Esophagus mucosa (tissue), 1 donor: ENCODE measurements at places on chromosomes 16 and 17. TPM values are rescaled to one million over a fixed set of nuclear protein-coding genes. Genes with fewer than 3 reads are reported as not detected.

GRCh38 chr17:10003705-10004104, 98.6 kb upstream of the RCVRN start:
- ATAC-seq, result no peak

- peak; percentile 56 for ATAC-seq
These were observed 6.6 kb downstream of the ABI3 start for GRCh38 chr17:49216953-49217650.

- no peak for ATAC-seq
These were observed 151.4 kb downstream of the KATNIP start for GRCh38 chr16:27701381-27701780.

DNA sequence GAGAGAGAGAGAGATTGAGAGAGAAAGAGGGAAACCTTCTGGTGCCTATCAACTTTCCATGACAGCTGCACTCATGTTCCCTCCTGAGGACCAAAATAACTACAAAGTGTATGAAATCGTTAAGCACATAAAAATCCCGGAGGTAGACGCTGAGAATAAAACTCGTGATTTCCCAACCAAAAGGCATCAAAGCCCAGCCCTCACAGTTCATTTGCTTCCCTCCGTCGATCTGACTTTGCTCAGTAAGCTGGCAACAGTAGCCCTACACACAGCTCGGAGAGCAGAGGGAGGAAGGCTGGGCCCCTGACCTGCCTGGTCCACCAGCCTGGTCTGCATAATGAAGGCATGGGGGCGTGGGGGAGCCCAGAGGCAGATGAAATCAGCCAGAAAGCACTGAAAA, 273.9 kb upstream of the ZFHX3 start:
- no peak for ATAC-seq

DNA sequence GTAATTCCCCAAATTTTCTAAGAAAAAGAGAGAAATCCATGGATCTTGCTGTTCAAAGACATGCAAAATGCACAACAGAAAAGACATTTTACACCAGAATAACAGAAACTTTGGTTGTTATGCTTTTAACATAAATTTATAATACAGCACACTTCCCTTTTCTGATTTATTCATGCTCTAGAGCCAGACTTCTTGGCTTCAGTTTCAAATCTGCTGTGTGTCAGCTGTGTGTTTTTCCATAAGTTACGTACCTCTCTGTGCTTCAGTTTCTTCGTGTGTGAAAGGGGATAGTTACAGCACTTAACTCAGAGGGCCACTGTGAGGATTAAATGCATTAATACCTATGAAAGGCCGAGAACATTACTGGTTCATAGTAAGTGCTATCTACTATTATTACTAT, 6.8 kb upstream of the CCL3L1 start:
- ATAC-seq, result no peak

DNA sequence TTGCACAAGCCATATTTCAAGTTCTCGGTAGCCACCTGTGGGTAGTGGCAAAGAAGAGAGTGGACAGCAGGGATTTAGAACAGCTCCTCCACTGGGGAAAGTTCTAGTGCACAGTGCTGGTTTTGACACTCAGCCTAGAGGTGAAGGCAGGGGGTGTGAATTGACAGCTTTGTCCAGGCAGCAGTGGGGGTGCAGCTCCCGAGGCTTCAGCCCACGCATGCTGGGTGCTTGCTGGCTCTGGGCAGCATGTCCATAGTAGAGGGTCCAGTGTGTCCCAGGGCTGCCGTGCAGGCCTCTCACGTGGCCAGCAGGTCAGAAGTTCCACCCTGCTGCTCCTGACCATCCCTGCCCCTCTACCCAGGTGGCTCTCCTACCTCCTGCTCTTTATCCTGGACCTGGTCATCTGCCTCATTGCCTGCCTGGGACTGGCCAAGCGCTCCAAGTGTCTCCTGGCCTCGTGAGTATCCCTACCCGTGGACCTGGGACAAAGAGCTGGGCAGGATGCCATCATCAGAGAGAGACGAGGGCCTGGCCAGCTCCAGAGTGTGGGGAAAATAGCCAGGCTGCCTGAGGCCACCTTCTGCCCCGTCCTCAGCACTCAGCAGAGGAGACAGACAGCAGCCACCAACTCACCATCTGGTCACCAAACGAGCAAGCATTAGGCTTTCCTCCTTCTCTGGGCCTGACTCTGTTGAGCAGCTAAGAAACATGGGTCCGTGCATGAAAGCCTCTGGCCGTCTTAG, 29.8 kb downstream of the TTYH2 start:
- no peak for ATAC-seq

GRCh38 chr17:61426482-61427304, 25.5 kb upstream of the TBX4 start:
- ATAC-seq, result no peak

DNA sequence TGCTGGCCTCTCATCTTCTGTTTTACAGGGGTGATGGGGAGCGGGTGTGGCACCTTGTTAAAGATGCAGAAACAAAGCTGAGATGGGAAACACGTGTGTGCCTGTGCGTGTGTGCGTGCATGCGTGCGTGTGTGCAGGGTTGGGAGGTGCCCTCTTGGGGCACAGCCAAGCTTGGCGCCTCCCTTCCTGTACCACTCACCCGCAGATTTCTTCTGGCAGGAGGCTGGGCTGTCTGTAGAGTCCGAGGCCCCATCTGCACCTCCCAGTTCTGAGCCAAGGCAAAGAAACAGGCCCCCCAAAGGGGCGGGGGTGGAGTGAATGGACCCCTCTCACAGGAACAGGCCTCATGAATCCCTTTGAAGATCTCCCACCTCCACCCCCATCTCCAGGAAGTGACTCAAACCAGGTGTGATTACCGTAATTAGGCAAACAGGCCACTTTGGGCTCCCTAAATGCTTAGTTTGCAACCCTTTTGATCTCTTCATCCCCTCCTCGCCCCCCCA, 20.9 kb downstream of the TNS4 start:
- peak; percentile 68 for ATAC-seq

- no peak for ATAC-seq
These were observed 72.6 kb upstream of the METRNL start for GRCh38 chr17:83006515-83007455.

DNA sequence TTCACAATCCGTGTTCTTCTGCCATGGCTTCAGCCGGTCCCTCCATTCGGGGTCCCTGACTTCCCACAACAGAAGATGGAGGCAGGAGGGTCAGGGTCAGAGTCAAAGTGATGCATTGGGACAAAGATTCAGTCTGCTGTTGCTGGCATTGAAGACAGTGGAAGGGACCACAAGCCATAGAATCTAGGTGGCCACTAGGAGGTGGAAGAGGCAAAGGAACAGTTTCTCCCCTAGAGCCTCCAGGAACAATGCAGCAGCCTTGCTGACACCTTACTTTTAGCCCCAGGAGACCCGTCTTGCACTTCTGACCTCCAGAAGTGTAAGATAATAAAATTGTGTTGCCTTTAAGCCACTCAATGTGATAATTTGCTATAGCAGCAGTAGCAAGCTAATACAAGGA, 55.9 kb downstream of the MFSD11 start:
- ATAC-seq, result peak; percentile 35

DNA sequence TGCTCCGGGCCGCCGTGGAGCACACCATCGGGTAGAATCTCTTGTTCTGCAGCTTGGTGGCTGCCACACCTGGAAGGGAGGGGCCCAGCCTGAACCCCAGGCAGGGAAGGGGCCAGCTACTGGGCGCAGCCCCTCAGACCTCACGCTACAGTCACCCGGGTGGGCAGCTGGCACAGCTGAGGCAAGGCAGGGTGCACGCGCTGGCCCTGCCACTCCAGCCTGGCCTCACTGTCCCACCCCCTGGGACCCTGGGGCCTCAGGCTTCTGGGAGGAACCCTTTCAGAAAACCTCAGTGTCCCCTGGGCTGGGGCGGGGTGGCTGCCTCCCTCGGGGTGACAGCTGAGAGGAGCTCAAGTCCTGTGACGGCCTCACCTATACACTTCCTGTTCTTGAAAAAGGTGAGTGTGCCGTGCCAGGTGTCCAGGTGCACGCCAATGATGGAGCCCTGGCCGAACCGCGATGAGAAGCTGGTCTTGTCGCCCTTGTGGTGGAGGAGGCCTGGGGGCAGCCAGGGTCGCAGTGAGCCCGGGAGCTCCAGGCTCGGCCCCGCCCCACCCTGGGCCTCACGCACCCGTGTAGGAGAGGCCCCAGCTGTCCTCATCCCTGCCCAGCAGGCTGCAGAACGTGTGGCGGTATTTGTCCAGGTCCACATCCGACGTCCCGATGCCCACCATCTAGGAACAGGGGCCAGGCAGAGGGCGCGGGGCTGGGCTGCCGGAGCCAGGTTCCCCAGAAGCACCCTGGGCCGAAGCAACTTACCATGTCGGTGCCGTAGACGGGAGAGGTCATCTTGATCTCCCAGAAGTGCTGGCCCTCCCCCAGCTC, 4.7 kb upstream of the MRPS34 start:
- no peak for ATAC-seq

GRCh38 chr16:56363181-56363716, 62.1 kb downstream of the AMFR start:
- ATAC-seq, result peak; percentile 25

DNA sequence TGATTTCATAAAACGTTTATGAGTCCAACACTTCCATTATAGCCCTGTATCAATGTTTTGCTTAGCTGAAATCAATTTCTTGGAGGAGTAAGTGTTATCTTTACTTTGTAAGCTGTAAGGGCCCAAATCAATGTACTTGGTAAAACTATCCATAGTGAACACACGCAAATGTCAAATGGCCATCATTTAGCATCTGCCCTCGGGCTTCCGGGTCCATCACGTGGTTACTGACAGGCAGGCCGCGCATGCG, 687 bp upstream of the NARF start:
- ATAC-seq, result no peak

DNA sequence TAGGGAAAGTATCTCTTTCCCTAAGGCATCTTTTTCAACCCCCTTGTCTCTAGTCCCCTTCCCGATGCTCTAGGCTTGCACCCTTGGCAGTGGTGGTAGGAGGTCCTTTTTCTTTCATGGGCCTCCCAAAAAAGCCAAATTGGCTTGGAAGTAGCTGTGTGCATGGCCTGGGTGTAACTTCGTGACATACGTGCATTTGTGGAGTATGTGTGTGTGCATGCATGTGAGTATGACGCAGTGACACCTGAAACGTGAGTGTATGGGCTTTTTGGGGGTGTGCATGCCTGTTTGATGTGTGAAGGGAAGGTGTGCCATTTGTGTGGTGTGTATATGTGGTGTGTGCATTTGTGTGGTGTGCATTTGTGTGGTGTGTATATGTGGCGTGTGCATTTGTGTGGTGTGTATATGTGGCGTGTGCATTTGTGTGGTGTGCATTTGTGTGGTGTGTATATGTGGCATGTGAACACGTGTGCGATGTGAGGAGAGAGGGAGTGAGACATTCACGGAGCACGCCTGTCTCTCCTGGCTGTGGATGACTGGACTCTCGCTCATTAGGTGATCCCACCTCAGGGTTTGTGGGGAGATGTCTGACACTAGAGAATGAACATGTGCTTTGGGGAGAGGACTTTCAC, 15.7 kb downstream of the IGFBP4 start:
- no peak for ATAC-seq

DNA sequence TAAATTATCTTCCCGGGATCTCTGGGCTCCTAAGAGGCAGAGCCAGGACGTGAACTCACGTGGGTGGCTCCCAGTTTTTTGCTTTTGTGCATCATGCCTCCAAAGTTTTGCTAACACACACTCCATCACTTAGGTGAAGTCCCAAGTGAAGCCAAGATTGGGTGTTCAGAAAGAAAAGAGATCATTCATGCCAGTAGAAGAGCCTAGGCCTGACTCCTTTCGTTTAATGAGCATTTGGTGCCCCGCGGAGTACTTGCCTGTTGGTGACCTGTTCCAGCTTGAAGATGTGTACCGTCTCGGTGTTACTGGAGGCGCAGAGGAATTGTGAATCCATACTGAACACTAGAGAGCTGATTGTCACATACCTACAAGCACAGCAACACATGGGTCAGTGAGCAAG, 24.1 kb downstream of the WIPI1 start:
- no peak for ATAC-seq

DNA sequence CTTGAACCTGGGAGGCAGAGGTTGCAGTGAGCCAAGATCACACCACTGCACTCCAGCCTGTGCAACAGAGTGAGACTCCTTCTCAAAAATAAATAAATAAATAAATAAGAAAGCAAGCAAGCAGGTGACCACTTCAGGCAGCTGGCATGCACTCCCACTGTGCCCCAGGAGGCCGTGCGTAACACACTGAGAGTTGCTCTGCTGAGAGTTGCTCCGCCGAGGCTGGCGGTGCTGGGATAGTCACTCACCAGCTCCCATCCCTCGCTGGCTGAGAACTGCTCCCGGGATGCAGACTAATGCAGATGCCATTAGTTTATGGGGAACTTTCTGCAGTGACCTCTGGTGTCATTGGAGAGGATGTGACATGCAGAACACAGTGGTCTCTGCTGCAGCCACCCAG, 105.7 kb upstream of the PLCG2 start:
- no peak for ATAC-seq

DNA sequence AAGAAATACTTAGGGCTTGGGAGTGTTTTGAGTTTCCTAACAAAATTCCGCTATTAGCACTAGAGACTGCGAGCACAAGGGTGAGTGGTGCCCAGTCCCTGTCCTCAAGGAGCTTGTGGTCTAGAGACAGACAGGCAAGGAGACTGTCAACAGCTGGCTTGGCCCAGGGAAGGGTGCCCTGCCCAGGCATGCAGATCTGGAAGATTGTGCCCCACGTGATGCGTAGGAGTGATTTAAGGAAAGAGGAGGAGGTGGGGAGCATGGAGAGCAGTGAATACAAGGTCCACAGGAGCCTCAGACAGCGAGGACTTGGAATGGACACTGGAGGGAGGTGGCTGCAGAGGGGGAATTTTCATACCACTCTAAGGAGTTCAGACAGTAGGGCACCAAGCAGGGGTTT, 25.0 kb downstream of the SCPEP1 start:
- ATAC-seq, result no peak

DNA sequence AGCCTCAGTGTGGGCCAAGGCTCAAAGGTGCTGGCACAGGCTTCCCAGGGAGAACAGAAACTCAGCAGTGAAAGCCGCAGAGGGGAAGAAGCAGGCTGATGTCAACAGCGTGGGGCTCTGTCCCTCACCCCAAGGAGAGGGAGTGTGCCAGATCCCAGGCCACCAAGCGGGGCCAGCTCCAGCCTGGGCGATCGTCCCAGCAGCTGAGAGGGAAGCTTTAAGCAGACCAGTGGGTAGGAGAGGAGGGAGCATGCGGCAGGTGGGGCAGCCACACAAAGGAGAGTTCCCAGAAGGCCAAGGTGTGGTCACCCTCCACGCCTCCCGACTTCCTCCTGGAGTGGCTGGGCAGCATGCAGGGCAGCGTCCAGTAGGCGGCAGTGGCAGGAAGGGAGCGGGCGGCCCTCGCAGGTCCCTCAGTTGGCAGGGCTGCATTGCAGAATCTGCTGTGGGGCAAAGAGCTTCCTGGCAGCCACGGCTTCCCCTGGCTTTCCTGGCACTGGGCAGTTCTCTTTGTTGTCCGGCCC, 6.0 kb downstream of the SYNGR2 start:
- ATAC-seq, result peak; percentile 57

- peak; percentile 9 for ATAC-seq
These were observed 834 bp upstream of the TXNDC11 start for GRCh38 chr16:11743308-11744074.

- ATAC-seq, result peak; percentile 0
These were observed 563 bp downstream of the METRNL start for GRCh38 chr17:83079766-83080578.

The GAST gene
- total RNA-seq, result not detected

The SLC6A4 gene
- 1.5 TPM for total RNA-seq

The TP53TG3 gene
- not detected for total RNA-seq

The TMEM220 gene
- 4.0 TPM for total RNA-seq

The PIK3R5 gene
- total RNA-seq, result 0.88 TPM

The C16orf92 gene
- not detected for total RNA-seq

The CCT6B gene
- 0.96 TPM for total RNA-seq

The CDH11 gene
- total RNA-seq, result 3.8 TPM

The PPL gene
- 705 TPM for total RNA-seq

The NLK gene
- total RNA-seq, result 6.7 TPM

The GLYR1 gene
- total RNA-seq, result 49.9 TPM

The HIGD1B gene
- 3.4 TPM for total RNA-seq

The HOXB4 gene
- 2.4 TPM for total RNA-seq

The KRTAP17-1 gene
- total RNA-seq, result not detected
